ENCODE measurements at places on chromosomes 5 and 9. TPM values are rescaled to one million over a fixed set of nuclear protein-coding genes. Genes with fewer than 3 reads are reported as not detected.

Gene ARL14EPL
- not detected for total RNA-seq

Gene FAXDC2
- not detected for total RNA-seq

Gene CDH6
- total RNA-seq = not detected

GRCh38 chr9:105419816-105420597 lies 27.8 kb upstream of the FSD1L start:
- DNase-seq = no peak

DNA sequence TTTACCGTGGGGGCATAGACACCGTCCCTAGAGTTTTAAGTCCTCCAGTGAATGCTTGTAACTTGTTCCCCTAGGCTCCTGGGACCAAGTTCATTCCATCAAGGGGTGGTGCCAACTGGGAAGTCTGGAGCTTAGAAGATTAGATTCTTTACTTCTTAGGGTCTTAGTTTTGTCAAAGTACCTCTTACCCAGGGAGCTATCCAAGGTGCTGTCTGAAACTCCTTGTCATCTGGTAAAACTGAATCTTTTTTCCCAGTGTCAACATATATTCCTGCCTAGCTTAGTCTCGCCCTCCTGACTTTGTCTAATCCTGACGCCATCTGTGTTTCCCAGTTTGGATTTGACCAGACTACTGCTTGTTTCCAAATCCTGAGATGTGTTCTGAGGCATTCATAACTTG lies 41.6 kb downstream of the MAMDC2 start:
- DNase-seq = no peak

DNA sequence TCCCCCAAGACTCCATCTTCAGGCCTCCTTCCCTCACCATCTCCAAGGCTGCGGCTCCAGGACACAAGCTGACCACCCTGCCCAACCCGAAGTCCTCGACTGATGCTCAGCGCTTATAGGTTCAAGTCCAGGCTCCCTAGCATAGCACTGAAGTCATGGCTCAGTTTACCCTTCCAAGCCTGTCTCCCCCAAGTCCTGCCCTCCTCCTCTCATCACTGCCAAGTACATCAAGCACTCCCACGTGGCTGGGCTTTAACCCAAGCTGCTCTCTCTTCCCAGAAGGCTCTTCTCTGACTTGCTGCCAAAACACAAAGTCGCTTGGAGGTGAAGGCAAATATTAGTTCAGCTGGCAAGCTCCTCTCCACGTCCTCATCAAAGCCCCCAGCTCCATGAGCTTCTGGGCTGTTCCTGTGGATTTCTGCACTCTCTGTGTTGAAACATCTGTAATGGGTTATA lies 22.1 kb upstream of the MARCHF6 start:
- DNase-seq = no peak

DNA sequence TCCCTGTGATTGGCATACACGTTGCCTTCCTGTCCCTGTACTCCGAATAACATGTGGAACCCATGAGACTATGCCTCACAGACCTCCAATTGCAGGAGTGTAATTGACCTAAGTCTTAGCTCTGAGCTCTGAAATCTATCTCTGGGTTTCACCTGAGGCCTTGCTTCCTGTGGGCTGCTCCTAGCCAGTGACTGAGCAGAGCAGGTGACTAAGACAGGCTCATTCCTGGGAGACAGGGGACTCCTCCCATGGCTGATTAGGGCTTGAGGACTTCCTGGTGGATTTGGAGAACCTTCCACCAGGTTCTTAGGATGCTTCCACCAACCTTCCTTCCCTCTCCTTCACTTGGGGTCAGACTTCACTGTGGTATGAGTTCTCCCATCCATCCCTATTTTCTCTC lies 22.3 kb upstream of the MIER3 start:
- no peak for DNase-seq

DNA sequence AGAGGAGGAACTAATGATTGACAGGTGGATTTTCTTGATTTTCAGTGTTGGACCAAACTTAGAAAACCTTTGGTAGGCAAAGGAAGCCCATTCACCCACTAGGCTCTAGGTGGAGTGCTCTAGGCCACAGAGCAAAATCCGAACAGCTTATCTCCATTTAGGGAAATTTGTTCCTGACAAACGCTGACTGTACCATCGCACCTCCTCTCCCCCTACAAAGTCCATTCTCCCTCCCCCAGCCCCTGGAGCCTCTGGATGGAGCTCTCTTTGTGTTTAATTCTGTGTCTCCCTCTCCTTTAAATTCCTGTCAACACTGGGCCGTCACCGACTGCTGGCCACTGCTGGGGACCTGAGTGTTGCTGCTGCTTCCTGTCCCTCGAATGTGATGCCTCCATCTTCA lies 350.1 kb upstream of the IRX2 start:
- DNase-seq = no peak

GRCh38 chr9:77469515-77470231 lies 178.4 kb downstream of the GNA14 start:
- no peak for DNase-seq

DNA sequence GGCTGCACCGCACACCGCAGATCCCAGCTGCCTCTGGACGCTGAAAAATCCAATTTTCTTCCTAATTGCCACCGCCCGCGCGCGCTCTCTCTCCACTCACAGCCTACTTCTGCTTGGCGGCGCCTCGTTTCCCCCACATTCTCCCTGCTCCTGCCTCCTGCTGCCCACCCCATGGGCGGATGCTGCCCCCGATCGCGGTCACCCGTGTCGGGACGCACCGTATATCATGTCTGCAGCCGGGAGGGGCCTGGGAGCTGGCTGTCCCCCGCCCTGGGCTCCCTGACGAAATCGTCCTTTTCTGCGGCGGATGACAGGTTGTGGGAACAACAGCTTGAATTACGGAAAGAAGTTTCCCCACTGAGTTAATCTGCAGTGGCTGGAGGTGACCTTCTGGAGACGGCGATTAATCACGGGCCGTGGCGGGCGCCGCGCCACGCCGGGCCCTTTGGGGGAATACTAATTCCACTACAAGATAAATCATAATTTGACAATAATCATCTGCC lies 36.3 kb upstream of the PSD2 start:
- no peak for DNase-seq

GRCh38 chr9:2727966-2728613 lies 10.8 kb downstream of the KCNV2 start:
- DNase-seq = no peak

DNA sequence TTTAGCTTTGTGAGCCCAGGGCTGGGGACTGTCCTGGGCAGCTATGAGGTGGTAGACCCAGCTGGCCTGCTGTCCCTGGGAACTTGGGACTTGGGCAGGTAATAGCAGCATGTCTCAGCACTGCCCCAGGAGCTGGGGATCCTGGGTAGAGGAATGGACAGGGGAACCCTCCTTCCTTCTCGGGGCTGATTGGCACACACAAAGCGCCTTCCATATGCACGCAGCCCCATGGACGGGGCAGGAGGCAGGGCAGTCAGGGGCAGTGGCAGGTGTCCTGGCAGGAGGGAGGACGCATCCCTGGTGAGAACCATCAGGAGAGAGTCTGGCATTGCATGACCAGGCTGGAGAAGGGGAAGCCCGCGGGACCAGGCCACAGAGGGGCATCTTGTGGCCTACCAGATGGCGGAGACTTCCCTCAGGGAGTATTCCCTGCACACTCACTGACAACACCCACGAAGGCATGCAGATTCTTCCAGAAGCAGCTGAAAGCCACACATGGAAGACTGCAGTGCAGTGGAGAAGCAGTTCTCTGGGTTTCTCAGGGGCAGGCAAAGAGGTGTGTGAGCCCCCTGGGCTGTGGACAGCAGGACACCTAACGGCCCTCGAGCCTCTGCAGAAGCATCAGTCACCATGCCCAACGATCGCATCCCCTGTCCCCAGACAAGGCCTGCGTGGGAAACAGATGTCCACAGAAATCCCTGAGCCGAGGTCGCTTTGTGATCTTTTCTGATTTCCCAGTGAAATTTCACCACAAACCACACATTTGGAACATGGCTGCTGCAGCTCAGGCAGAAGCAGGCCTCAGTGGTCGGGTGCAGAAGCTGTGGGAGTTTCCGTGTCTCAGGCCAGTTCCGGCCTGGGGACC lies 7.0 kb upstream of the NKD2 start:
- DNase-seq = no peak

DNA sequence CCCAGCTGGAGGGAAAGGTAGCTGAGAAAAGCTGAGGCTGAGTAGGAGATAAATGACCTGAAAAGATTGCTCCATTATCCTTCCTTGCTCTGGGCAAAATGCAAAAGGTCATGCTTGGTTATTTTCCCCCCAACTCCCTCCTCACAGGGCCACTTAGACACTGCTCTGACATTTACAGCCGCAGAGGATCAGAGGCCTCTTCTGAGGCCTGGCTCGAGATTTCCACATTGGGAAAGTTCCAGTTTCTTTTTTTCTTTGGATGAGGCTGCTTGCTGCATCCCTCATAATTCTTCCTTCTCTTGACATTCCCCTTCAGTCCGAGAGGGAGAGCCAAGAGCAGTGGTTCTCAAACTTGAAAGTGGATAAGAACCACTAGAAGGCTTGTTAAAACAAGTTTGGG lies 60.1 kb upstream of the HSPA9 start:
- no peak for DNase-seq

Measured in activated T-cell treated with anti-CD3 and anti-CD28 coated beads, Interleukin-2, amount 50 U/mL, for 4 hours (primary cell).